ENCODE measurements at places on chromosomes 13 and 19.

DNA sequence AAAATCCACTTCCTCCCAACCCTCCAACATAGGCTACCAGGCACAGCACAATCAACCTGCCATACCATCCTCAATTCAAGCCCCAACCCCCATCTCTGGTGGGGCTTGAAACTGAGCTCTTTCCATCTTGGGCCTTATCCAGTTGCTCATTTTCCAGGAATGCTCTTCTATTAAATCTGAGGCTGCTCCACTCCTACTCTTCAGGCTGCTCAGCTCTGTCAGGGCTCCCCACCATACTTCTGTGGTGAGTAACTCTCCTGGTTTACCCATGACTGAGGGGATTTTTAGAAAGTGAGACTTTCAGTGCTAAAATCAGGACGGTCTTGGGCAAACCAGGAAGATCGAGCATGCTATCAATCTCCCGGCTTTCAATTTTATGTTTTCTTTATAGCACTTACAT is 512.8 kb downstream of the LMO7 start:
- peak; percentile 36 for DNase-seq

DNA sequence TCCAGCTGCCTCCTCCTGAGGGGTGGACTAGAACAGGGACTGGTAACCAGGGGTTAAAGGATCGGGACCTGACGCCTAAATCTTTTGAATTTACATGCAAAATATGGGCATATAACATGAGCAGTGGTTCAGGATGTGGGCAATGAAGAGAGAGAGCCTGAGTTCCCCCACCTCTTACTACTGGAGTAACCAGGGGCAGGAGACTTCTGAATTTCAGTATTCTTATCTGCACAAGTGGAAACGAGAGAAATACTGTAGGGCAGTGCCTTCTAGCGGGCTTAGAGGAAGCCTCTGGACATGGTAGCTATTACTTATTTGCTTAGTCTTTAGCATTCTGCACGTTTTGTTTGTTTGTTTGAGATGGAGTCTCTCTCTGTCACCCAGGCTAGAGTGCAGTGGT is 26.3 kb downstream of the BCAT2 start:
- no peak for DNase-seq

- DNase-seq, result no peak
Measured at GRCh38 chr19:45276284-45276687, 25.2 kb downstream of the MARK4 start.

DNA sequence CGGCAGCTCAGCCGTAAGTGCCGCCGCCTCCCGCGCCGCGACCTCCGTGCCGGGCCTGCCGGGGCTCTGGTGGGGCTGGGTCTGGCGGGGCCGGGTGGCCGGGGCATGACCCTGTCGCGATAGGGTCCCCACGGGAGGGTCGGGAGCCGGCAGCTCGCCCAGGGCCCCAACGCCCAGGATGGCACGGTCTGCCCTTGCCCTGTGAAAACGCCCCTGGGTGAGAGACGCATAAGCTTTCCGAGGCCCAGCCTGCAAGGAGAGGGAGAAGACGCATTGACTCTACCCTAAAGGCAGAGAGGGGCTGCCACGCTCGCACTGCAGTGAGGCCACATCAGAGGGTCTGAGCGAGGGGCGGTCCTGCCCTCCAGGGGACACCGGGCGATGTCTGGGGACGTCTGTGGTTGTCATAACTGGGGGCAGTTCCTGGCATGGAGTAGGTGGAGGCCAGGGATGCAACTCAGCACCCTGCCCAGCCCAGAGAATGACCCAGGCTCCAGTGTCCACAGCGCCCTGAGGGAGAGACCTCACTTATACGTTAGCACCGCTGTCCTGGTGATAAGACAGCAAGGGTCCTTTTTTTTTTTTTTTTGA is 539 bp downstream of the ZNF554 start:
- no peak for DNase-seq

DNA sequence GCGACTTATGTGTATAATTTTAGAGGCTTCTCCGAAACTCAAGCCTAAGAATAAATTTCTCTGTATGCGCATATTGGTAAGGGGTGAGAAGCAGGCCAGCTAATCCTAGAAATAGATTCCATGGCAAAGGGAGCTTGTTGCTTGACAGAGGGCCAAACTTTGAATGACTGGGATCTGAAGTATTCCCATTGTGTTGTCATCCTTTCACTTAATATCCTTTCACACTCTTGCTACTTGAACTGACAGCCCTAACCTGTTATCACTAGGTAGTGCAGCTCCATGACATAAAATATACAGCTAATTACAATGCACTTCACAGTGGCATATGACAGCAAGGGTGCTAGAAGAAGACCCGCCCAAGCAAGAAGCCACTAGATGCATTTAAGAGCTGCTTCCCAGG is 309.8 kb downstream of the OXGR1 start:
- DNase-seq, result no peak

- no peak for DNase-seq
Measured at GRCh38 chr13:44759384-44760360, 183.5 kb upstream of the TSC22D1 start.

- no peak for DNase-seq
Measured at GRCh38 chr19:12834566-12834943, at the start of gene RTBDN. Gene RTBDN, minus strand, starts transcription at chr19:12834579. Its CDS starts 4,600 bp downstream, at chr19:12829979.

- DNase-seq, result peak; percentile 44
Measured at GRCh38 chr19:12956446-12957388, at the start of gene GADD45GIP1. Gene GADD45GIP1, minus strand, starts transcription at chr19:12957223. Its CDS starts 11 bp downstream, at chr19:12957212.

DNA sequence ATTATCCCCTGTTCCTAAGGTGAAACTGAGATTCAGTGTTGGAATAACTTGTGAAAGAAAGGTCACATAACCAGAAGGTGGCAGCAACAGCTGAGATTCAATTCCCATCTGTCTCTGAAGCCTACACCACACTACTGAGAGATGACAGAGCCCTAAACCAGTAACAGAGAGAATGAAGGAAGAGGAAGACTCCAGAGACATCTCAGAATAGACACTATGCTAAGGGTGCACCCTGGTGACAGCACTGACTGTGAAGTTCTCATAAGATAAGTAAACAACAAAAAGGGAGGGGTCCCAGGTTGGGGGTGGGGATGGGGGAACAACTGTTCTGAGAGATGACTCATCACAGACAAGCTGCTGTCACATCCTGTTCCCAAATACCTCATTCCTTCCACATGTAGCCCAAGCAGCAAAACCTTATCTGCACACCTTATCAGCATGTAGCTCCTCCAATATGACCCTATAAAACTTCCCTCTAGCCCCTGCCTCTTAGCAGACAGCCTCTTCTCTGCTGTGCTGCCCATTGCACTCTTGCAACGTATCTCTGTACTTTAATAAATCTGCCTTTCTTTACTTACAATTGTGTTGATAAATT is 46.5 kb downstream of the UTP14C start:
- no peak for DNase-seq

- DNase-seq, result no peak
Measured at GRCh38 chr19:14510311-14511228, 7.6 kb downstream of the DNAJB1 start.

DNA sequence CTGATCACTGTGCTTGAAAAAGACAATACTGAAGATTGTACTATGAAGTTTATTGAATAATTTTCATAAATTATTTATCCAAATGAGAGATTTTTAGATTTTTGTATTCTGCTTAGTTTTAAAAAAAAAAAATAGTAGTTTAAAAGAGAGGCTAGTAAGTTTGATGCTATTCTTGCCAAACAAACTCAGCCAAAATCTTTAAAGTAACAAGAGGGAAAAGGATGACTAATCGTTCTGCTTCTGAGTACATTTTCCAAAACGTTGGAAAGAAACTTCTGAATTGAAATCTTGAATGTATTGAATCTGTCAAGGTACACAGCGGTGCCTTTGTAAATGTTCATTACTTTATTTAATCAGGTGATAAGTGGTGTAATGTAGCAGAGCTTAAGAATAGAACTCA is 34.4 kb downstream of the NUP58 start:
- no peak for DNase-seq

DNA sequence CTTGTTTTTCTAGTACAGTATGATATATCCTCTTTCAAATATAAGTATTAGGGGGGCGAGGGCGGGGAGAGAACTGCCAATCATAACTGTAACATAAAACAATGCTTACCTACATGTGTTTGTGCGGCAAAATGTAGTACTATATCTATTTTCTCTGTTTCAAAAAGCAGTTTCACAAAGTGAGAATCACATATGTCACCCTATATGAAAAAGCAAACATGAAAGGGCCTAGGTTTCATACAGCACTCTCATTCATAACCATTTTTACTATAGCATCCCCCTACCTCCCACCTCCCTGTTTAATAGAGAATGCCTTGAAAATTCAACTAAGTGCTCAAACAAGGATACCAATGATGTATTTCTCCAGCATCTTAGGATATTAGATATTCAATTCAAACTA is 5.2 kb downstream of the TGDS start:
- no peak for DNase-seq

GRCh38 chr13:96988441-96988840 is 5.8 kb downstream of the OXGR1 start:
- DNase-seq, result no peak

DNA sequence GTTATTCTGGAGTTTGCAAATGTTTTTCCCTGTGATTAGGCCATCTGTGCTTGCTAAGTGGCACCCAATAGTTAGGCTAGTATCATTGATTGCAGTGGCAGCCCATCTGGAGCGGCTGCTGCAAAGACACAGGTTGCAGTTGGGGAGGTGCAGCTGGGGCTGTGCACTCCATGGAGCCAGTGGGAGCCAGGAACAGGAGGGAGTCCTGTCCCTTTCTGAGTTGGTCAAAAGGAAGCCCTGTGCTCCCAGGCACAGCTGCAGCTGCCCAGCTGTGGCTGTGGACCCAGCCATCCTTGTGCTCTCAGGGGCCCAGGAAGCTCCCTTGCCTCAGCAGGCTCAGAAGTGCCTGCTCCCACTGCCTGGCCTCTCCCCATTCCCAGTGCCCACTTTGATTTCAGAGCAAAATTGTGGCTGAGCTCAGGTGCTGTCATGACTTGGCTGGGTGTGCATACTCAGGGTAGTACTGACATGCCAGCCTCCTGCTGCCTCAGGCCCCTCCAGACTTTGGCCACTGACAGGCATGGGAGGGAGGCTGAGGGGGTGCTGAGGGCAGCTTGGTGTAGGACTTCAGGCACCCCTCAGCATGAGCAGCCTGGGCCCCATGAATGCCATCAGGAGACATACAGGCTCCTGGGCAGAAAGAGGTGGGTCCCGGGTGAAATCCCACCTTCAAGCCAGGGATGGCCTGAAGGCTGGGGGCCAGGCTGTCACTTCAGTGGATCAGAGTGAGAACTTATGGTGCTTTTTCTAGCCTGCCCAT is 270.6 kb downstream of the PCDH20 start:
- DNase-seq, result no peak

- DNase-seq, result no peak
Measured at GRCh38 chr19:16955161-16955560, 66.4 kb downstream of the F2RL3 start.

DNA sequence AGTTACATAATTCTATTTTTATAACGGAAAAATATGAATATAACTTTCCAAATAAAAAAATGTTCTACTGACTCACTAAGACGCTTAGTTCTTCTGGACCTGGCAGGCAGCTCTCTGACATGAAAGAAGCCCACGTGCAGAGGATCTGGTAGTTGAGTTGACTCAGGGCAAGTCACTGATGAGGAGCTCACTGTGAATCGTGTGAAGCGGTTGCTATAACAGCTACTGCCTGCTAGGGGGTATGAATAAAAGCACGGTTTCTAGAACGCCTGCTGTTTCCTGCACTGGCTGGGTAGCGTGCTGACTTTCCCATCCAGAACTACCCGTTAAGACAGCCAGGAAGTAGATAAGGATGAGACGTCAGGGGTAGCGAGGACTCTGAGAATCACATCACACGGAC is 54.7 kb upstream of the WASF3 start:
- DNase-seq, result no peak

DNA sequence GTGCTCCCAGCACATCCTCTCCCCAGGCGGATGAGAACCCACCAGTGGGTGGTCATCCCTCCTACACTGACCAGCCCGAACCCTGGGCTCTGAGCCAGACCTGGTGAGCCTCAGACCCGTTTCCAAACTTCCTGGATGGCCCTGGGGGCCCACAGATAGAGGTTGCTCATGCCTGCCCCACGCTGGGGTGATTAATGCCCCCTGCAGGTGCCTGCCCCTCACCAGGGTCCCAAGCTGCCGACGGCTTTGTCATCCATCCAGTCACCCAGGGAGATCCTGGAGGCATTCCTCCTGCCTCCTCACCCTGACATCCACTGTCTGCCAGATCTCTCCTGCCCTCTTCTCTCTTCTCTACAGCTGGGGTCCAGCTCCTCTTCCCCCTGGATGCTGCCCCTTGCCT is 28.4 kb upstream of the PLA2G4C start:
- DNase-seq, result no peak

DNA sequence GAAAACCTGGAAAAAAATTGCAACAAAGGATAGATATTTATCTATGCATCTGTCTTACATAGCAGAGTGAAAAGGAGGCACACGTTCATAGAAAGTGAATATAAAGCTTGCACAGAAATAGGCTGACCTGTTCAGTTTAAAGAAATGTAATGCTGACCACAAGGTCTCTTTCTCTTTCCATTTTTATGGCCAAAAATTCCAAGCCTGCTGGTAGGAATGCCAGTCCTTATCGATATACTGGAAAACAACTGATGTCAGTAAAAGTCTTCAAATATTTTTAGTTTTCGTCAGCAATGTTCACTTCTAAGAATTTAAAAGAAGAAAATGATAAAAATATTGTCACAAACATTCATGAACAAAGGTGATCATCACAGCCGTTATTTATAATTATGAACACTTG is 59.0 kb upstream of the MCF2L start:
- DNase-seq, result no peak

- no peak for DNase-seq
Measured at GRCh38 chr13:31951215-31951678, 80.3 kb upstream of the FRY start.

DNA sequence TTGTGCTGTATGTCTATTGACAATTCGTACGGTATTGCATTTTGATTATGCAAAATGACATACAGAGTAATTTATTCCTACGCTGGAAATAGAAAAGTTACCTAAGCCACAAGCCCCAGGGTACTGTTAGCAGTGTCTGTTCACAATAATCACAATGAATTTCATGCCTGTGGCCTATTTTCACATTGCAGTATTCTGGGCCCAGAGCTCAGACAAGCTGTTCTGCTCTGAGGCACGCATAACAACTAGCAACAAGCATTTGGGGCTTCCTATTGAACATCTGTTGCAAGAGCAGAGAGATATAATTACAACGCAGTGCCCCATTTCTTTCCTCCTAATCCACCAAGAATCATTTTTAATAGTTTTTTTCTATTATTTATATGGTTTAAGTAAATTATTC is 158.9 kb upstream of the SGCG start:
- no peak for DNase-seq

- no peak for DNase-seq
Measured at GRCh38 chr19:55358943-55359908, 3.8 kb downstream of the GARIN5B start.

Data from AG09319 (cell line).